Tongue (tissue), 3 donors: ENCODE measurements at places on chromosomes 2 and 18. TPM values are rescaled to one million over a fixed set of nuclear protein-coding genes. Genes with fewer than 3 reads are reported as not detected.

Gene PAIP2B
- total RNA-seq, result 16.2 TPM

Gene NCL
- 262 TPM for total RNA-seq

Gene HOXD1
- not detected for total RNA-seq

Gene ALK
- total RNA-seq, result 0.41 TPM

Gene NR4A2
- total RNA-seq, result 4.3 TPM

Gene HOXD10
- total RNA-seq, result 0.62 TPM

Gene IL1RN
- total RNA-seq, result 44.7 TPM

Gene CHST9
- 6.2 TPM for total RNA-seq

Gene AMMECR1L
- total RNA-seq, result 14.2 TPM

Gene EML6
- 10.8 TPM for total RNA-seq

Gene PLEKHH2
- 26.0 TPM for total RNA-seq
